SIG-M5 (cell line): ENCODE measurements at places on chromosomes 16 and 17.

DNA sequence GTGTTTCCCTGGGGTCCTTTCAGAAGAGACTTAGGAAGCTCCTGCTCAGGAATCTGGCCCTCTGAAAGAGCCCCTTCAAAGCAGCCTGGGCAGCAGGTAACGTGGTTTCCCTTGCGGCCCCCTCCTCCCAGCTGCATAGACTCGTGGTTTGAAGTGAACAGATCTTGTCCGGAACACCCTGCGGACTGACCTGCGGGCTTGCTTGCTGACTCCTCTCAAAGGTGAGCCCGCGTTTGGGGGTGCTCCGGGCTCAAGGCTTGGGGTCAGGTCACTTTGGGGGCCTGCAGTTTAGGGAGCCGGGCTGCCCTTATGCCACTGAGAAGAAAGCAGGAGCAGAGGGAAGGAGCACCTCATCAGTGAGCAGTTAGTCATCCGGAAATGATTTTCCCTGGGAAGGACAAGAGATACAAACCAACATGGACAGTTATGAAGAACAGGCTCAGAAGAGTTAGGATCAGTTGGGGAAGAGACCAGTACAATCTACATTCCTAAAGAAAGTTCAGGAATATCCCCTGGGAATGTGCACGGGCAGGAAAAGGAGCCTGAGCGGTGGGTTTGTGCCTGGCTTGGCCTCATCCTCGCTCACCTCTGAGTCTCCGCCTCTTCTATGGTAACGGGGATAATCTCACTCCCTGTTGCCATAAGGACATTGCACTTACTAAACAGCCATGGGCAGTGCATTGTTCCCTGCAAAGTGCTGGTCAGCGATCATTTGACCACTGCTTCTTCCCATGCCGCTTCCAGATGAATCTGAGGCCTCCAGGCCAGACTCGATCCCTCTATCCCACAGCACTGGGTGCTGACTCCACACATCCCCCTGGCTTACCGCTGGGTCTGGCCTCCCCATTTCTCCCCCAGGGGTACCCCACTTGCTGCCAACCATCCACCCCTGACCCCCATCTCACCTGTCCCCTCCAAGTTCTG is 10.0 kb downstream of the LDHD start:
- DNase-seq, result no peak

- no peak for DNase-seq
These were observed 593 bp downstream of the CDIPT start for GRCh38 chr16:29862383-29862883.

DNA sequence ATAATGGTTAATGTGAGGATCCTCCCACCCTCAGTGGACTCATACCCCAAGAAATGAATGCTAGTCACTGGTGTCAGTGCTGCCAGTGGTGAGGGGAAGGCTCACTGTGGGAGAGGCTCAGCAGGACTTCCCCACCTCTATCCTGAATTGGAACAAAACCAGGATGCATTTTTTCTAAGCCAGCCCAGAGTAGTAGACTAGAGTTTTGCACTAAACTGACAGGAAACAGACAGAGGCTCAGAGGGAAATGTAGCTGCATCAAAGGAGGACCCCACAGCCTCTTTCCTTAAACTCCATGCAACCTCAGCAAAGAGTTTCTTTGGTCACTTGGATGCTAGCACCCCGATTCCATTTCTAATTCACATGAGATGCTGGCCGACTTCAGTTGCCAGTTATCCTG is 10.7 kb upstream of the SKAP1 start:
- DNase-seq, result no peak

DNA sequence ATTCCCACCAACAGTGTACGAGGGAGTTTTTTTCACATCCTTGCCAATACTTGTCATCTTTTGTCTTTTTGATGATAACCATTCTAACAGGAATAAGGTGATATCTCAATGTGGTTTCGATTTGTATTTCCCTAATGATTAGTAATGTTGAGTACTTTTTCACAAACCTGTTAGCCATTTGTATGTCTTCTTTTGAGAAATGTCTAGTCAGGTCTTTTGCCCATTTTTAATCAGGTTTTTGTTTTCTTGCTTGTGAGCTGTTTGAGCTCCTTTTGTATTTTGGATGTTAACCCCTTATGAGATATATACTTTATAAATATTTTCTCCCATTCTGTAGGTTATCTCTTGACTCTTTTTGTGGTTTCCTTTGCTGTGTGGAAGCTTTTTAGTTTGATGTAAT is 1.9 kb upstream of the KRTAP4-5 start:
- no peak for DNase-seq

DNA sequence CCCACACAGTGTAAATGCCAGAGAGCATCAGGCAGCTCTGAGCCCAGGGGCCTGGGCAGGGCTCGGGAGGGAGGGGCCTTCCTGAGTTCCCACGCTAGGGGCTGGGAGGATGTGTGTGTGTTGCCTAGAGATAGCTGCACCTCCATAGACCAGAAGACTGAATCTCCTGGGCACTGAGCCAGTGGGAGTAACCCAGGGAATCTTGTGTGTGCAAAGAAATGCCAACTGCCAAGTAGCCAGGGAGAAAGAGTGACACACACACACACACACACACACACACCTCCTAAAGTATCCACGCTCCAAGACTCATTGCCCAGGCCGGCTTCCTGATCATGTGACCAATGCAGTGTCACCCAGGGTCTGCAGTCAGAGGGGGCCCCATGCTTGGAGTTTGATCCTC is 166.2 kb upstream of the RPL38 start:
- DNase-seq, result no peak

GRCh38 chr16:89200850-89201411 is 594 bp upstream of the SLC22A31 start:
- no peak for DNase-seq

DNA sequence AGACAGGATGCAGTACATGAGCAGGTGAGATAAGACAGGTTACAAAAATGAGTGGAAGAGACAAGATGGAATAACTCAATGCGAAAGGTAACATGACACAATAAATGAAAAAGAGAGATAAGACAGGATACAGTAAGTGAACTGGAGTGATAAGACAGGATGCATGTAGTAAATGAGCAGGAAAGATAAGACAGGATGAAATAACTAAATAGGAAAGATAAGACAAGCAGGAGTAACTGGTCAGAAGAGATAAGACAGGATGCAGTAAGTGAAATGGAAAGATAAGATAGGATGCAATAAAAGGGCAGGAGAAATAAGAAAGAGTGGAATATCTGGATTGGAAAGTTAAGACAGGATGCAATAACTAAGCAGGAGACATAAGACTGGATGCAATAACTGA is 8.3 kb upstream of the MYH4 start:
- no peak for DNase-seq

DNA sequence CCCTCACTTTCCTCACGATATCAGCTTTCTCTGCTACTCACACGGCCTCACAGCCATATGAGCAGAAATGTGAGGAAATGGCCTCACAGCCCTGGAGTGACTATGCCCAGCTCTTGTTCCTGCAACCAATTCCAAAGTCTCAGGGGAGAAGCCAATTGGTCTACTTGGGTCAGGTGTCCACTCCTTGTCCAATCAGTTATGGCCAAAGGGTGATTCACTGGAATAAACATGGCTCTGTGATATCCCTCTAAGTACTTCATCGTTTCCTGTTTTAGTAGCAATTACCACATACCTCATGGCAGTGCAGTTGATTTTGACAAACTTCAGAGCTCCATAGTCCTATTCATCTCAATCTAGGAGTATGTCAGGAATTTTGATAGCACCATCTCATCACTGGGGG is 195.4 kb downstream of the KATNIP start:
- no peak for DNase-seq
